Liver (tissue), 10 donors: ENCODE measurements at places on chromosomes 6 and 20. TPM values are rescaled to one million over a fixed set of nuclear protein-coding genes. Genes with fewer than 3 reads are reported as not detected.
A peak's percentile ranks its signal among the peaks of the same experiment; 100 is the strongest.

SLC16A10 gene
- polyA plus RNA-seq, result 1.8 TPM

DNA sequence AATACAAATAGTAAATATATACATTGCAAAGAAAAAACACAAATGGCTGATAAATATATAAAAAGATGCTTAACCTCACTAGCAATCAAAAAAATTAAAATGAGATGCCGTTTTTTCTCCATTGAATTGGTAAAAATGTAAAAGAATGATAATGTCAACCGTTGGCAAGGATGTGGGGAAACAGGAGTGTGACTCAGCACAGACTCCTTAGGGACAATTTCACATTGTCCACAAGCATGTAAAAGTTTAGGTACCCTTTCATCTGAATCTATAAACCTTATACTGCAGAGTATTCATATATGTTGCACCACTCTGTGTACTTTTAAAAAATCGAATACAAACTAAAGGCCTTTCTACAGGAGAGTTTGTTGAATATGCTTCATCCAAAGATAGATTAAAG lies 143.1 kb upstream of the RREB1 start:
- no peak overlapping the region for H3K4me3 ChIP-seq
- H3K36me3 ChIP-seq, result no peaks in the 10 kb centered on the region
- H3K4me1 ChIP-seq, result no peaks in the 10 kb centered on the region
- H3K27me3 ChIP-seq, result no peaks in the 10 kb centered on the region
- H3K27ac ChIP-seq, result no peak overlapping the region
- no peak for DNase-seq

- peak overlapping the region; percentile 81 for H3K27ac ChIP-seq
- H3K4me3 ChIP-seq, result peak overlapping the region; percentile 98
- no peak for DNase-seq
- H3K27me3 ChIP-seq, result no peaks in the 10 kb centered on the region
These were observed 609 bp downstream of the PGM3 start for GRCh38 chr6:83192456-83192855.

SLC4A11 gene
- 0.13 TPM for polyA plus RNA-seq

KIZ gene
- 3.0 TPM for polyA plus RNA-seq

- H3K36me3 ChIP-seq, result no peaks in the 10 kb centered on the region
- no peaks in the 10 kb centered on the region for H3K27me3 ChIP-seq
- no peak overlapping the region for H3K27ac ChIP-seq
- no peak for DNase-seq
- no peaks in the 10 kb centered on the region for H3K4me1 ChIP-seq
These were observed 1238.4 kb downstream of the GRIK2 start for GRCh38 chr6:102631921-102632320.

GRCh38 chr20:12598894-12599293 lies 409.9 kb upstream of the SPTLC3 start:
- H3K27me3 ChIP-seq, result no peaks in the 10 kb centered on the region
- no peak overlapping the region for H3K4me3 ChIP-seq
- H3K27ac ChIP-seq, result no peak overlapping the region
- no peak for DNase-seq
- H3K36me3 ChIP-seq, result no peaks in the 10 kb centered on the region
- H3K4me1 ChIP-seq, result no peaks in the 10 kb centered on the region

- no peaks in the 10 kb centered on the region for H3K27me3 ChIP-seq
- no peak overlapping the region for H3K27ac ChIP-seq
- H3K36me3 ChIP-seq, result no peaks in the 10 kb centered on the region
- no peak overlapping the region for H3K4me3 ChIP-seq
These were observed 10.5 kb downstream of the BCAS4 start for GRCh38 chr20:50805349-50805684.

DNA sequence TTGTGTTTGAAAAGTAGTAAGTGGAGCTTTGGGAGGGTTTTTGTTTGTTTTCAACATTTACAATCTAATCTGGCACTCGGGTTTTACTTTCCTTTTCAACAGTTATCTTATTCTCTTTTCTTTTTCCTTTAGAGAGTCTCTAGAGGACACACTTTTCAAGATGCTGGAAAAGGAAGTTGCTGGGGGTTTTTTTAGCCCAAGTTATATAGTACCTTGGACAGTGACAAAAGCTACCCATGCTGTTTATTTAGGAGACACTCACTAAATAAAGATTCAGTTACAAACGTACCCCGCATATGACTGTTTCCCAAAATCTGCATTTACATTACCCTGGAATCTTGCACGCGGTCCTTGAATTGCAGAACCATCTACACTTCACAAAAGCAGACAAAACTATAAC lies 78.8 kb downstream of the MAP7 start:
- H3K4me3 ChIP-seq, result no peak overlapping the region
- no peaks in the 10 kb centered on the region for H3K27me3 ChIP-seq
- no peaks in the 10 kb centered on the region for H3K4me1 ChIP-seq
- DNase-seq, result no peak
- H3K36me3 ChIP-seq, result no peaks in the 10 kb centered on the region

DHX16 gene
- 10.1 TPM for polyA plus RNA-seq

PAX1 gene
- polyA plus RNA-seq, result not detected

DNA sequence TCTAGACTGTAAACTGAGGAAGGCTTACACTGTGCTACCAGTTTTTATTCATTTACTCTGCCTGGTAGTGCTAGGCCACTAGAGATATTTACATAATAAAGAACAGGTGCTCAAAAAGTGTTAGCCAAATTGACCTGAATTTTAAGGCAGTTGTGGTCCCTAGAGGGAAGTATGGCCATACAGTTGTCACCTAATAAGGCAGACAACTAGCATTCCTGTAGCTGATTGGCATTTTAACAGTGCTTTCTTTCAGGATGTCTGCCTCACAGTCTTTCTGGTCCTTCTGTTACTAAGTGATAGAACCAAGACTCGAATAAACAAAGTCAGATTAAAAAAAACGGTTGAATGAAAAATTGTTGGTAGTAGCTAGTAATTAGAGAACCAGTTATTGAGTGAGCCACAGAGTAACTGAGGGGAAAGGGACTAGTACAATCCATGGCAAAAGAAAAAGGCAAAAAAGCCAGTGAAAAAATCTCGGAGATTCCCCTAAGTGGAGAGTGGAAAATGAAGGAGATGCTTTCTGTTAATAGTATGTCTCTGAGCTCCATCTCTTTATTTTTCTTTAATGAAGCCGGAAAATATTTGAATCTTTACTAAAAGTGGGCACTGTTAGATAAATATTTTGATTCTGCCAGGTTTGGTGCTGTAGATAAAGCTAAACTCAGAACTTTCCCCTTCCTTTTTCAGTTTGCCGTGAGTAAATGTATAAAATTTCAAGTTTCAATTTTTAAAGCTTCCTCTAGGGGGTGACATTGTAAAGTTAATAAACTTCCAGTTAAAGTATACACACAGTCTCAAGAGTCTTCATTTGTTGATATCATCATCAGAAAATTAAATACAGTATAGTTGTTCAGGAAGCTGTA lies 9.1 kb downstream of the VTA1 start:
- no peak for DNase-seq
- H3K4me1 ChIP-seq, result no peaks in the 10 kb centered on the region
- H3K27me3 ChIP-seq, result no peaks in the 10 kb centered on the region
- no peaks in the 10 kb centered on the region for H3K36me3 ChIP-seq

TCP11 gene
- 0.05 TPM for polyA plus RNA-seq

SASH1 gene
- 5.5 TPM for polyA plus RNA-seq

DNA sequence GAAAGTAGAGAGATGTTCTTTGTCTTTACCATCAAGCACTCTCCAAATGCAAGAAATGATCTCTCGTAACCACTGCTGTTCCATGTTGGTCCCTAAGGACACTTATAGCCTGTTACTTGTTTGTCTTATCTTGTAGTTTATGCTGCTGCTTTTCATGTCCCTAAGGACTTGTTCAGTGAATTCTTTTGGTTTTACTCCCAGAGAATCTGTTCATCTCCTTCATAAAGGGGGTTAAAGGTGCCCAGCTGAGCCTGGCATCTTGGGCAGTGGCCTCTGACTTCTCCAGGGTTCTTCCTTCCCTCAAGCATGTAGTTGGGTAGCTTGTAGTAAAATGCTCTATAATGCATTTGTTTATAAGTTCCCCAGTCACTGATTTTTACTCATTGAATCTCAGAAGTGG lies 864 bp upstream of the PKIG start:
- no peak for DNase-seq
- H3K4me3 ChIP-seq, result no peak overlapping the region
- H3K27me3 ChIP-seq, result no peaks in the 10 kb centered on the region
- H3K27ac ChIP-seq, result peak overlapping the region; percentile 59

DNA sequence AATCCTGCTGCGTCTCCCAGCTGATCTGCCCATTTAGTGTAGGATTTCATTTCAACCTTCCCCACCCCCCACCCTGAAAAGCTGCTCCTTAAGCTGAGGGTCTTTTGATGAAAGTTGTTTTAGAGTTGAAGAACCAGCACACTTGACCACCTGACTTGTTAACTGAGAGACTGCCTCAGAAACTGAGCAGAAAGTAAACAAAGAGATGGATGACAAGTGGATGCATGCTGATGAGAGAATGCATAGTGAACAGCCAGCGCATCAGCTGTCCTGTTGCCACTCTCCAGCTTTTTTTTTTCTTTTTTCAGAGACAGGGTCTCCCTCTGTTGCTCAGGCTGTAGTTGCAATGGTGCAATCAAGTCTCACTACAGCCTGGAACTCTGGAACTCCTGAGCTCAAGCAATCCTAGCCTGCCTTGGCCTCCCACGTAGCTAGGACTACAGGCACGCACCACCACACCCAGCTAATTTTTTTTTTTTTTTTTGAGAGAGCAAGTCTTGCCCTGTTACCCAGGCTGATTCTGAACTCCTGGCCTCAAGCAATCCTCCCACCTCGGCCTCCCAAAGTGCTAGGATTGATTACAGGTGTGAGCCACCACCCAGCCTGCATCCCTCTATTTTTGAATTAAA lies 9.5 kb downstream of the RPL10A start:
- H3K27me3 ChIP-seq, result no peaks in the 10 kb centered on the region
- no peak overlapping the region for H3K27ac ChIP-seq
- H3K36me3 ChIP-seq, result peaks cover 8% of the 10 kb centered on the region
- DNase-seq, result no peak
- no peak overlapping the region for H3K4me3 ChIP-seq

GRCh38 chr6:146357578-146358430 lies 185.8 kb upstream of the RAB32 start:
- no peak overlapping the region for H3K27ac ChIP-seq
- no peak for DNase-seq
- no peaks in the 10 kb centered on the region for H3K27me3 ChIP-seq
- H3K4me1 ChIP-seq, result no peaks in the 10 kb centered on the region
